ENCODE measurements at places on chromosomes 6 and 20.
A peak's percentile ranks its signal among the peaks of the same experiment; 100 is the strongest.

DNA sequence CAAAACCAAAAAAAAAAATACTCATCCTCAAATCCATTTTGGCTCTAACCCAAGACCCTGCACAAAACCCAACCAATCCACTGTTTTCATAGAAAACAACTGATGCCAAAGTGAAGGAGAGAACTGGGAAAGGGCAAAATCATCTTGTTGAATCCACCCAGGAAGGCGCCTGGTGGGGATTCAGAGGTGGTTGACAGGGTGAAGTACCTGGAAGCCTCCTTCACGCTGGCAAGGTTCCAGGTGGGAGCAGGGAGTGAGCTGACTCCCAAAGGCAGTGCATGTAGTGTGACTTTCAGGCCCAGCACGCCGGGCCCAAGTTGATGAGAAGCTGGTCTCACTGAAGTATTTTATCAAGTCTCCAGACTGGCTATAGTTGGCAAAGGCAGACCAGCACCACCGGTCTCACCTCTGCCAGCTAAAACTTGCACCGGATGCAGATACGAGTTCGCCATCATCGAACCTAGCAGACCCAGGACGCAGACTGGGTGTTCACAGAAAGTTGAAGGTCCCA lies 16.5 kb downstream of the PPP1R10 start:
- no peak for DNase-seq

- DNase-seq = no peak
Observed at GRCh38 chr6:38350942-38351341, 288.8 kb downstream of the BTBD9 start.

GRCh38 chr6:159490298-159490937 lies 202.6 kb downstream of the SOD2 start:
- DNase-seq = no peak

- DNase-seq = no peak
Observed at GRCh38 chr6:113511100-113511499, 346.0 kb upstream of the MARCKS start.

DNA sequence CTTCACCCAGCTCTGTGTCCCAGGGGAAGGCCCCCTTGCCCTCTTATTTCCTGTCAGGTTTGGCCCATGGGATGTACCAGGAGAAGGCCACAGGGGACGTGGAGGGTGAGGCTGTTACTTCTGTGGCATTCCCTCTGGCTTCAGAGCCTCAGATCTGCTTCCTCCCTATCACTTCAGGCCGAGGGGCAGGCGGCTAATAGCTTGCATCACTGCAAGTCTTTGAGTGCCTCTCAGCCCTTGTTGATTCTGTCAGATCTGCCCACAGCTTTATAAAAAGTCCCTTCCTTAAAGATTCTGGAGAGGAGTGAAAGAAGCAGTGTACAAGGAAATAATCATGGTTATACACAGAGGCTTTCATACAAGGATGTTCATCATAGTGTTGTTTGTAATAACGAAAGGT lies 86.9 kb downstream of the LRFN2 start:
- no peak for DNase-seq

DNA sequence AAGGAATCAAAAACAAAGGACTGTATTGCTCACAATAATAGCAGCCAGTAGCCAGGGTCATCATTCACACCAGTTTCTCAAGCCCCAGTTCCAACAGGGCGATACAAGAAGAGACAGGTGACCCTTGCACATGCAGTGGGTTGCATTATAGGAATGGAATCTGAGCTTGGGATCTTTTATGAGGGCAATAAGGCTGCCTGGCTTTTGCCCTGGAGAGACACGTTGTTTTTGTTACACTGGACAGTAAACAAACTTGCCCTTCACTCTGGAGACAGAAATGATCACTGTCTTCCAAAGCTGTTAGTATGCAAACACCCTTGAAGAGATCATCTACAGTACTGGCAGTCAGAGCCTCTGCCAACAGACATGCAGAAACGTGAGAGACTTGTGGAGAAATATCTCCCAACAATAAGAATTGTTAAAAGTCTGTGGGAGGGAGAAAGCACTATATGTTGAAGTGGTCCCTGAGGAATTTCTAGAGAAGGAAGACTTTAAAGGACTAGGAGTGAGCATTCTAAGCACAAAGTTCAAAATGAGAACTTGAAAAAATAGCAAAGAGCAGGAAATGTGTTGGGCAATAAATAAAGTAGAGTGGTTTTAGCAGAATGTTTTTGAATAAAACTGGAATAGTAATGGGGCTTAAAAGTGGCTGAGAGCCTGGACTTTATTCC lies 6.2 kb upstream of the COL12A1 start:
- DNase-seq = no peak

DNA sequence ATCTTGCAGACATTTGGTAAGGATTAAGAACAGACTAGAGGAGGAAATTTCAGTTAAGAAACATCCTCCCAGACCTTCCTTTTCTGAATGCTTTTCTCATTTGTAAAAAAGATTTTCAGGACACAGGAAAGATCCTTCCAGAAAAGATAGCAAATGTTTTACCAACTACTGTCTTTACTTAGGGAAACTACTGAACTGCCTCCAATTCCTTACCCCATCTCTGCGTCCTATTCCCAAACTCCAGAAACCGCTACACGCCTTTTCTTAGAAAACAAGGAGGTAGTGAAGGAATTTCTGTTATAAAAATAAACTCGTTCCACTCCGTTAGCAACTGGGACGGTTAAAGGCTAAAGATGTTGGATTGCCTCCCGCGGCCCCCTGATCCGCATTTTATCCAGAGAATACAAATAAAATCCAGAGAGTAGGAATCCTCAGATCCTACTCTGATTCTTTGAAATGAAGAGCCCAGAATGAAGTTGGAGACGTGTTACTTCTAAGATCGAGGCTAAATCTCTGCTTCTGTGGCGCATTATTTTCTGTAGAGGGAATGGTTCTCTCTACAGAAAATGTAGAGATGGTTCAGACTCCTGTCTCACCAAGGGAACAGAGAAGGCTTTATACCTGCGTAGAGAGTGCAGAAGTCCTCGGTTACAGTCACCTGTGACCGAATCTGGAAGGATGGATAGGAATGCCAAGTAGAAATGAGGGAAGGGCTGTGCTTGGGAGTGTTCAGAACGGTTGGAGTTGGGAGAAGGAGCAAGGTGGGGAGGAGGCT lies 133.0 kb downstream of the GPX5 start:
- no peak for DNase-seq

GRCh38 chr20:53803492-53804155 lies 210.0 kb upstream of the ZNF217 start:
- DNase-seq = no peak

- DNase-seq = peak; percentile 84
Observed at GRCh38 chr20:63434599-63435378, 37.7 kb downstream of the KCNQ2 start.

DNA sequence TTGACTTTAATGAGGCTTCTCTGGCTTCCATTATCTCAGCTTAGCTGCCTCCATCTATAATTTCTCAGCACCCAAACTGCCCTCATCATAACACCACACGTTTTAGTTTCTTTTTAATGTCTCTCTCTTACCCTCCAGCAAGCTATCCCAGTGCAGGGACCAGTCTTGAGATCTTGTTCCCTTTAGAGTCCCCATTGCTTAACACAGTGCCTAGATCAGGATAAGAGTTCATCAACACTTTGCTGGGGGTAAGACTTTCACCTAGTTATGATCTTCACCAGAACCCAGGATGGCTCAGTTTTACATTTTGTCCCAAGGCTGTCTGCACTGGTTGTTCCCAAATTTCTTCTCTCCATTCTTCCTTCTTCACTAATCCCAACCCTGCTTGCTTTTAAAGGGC lies 126.1 kb downstream of the OR2B2 start:
- DNase-seq = no peak

DNA sequence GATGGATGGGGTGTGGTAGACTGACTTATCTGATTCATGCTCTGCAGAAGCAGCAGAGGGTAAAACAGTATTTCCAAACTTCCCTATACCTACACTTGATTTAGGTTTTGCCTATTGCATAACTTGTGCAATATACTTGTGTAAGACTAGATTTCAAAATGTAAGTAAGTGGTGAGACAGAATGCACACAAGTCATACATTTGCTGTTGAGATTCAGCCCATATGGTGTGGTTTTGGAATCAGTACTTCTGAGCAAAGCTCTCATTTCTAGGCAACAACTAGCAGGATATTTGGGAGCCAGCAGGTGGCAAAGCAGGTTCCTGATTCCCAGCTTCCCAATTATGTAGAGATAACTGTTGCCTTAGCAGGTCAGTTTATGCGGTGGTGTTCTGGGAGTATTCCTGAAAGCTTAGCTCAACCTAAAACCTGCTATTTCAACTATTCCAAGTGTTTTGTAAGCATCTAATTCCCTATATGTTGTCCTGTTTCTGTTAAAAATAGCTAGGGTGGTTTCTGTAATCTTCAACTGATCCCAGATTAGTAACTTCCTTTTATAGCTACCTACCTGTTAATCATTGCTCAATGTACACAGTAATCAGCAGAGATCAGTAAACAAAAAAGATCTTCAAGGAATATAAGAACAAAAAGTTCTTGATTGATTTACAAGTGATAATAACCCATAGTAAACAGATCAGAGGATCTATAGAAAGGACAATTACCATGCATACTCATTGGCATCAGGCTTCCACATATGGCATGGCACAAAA lies 8.5 kb upstream of the FABP7 start:
- DNase-seq = no peak

All from nephron progenitor cell (in vitro differentiated cells).